ENCODE measurements at places on chromosomes 7 and 10.

DNA sequence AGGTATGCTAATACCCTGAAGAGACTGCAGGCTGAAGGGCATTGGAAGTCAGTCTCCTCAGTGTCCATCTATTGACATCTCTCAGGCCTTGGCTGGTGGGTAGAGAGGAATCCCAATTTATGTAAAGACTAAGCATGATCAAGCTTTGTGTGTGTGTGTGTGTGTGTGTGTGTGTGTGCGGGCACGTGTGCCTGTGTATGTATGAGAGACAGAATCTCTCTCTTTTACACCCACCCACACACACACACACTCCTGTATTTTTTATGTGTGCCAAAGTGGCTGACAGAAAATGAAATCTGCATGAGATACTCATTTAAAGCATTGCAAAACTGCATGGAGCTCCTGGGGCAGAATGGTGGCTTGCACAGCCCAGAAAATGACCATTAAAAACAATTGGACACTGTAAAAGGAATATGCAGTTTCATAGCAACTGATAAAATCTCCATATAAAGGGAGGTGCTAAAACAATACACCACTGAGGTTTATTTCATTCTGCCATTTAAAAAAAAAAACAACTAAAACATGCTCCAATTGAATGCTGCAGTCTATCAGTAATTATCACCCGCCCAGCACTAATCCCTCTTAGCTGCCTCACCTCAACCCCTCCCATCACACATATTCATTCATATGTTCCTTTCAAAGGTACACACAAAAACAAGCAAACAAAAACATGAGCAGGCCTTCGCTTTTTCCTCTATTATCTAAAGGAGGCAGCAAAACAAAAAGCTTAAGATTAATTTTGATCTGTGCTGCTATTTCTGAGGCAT is 385.0 kb downstream of the KCNMA1 start:
- DNase-seq = no peak

DNA sequence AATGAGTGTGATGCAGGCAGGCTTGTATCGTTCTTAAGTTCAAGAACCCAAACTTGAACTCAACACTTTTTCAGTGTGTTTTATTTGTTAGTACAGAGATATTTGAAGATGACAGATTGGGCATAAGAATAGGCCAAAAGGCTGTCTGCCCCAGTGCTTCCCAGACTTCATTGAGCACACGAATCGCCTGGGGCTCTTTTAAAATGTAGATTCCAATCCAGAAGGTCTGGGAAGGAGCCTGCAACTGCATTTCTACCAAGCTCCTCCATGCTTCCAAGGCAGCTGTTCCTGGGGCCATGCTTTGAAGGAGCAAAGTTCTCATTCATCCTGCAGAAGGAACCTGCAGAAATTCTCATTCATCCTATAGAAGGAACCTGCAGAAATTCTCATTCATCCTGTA is 114.5 kb upstream of the INSYN2A start:
- DNase-seq = no peak

GRCh38 chr7:44380831-44381493 is 55.6 kb upstream of the CAMK2B start:
- DNase-seq = no peak

DNA sequence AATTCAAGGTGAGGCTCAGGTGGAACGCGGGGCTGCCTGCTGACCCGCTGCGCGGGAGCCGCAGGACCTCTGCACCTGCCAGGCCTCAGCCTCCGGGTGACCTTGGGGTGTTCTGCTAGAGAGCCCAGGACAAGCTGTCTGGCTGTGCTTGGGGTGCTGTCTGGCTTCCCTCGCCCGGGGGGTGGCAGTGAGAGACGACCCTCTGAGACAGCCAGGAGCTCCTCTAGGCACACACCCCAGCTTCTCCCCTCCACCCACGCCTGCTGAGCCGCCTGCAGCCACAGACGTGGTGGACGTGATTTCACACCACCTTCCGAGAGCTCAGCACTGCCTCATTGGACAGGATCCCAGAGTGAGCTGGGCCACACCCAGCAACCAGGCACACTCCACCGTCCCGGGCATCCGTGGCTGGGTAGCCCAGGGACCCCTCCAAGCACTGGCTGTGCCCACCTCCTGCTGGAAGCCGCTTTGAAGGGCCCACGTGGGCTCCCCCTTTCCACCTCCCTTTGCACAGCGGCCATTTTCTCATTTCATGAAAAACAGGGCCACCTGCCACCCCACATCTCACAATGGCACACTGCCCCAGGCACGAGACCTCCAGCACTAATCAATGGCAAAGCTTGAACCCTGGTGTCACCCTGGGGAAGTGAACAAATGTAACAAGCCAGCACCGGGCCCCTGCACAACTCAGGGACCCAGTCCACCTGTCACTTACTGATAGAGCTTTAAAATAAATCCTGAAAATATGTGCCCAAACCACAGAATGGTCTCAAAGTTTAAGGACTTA is 35.0 kb downstream of the ZFAND2A start:
- DNase-seq = no peak

DNA sequence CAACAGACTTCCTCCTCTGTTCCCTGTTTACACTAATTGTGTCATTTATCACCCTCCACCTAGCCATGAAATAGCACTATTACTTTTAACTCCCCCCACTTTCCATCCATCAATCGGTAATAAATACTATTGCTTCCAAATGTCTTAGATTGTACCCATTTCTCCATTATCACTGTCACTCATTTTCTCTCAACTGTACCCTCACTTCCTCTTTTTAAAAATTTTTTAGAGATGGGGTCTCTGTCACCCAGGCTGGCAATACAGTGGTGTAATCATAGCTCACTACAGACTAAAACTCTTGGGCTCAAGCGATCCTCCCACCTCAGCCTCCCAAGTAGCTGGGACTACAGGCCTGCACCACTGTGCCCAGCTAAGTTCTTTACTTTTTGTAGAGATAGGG is 123.5 kb upstream of the EGR2 start:
- no peak for DNase-seq

DNA sequence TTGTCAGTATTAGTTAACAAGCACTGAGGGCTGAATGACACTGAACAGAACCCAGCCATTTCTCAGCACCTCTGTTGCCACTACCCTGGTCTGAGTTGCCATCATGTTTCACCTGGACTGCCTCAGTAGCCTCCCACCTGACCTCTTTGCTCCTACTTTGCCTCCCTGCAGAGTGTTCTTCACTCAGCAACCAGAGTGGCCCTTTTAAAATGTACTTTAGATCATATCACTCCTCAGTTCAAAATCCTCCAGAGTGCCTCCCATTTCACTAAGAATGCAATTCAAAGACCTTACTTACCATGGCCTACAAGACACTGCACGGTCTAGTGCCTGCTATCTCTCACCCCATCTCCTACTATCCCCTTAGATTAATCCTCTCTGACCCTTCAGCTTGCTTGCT is 214.5 kb downstream of the AUTS2 start:
- DNase-seq = no peak

DNA sequence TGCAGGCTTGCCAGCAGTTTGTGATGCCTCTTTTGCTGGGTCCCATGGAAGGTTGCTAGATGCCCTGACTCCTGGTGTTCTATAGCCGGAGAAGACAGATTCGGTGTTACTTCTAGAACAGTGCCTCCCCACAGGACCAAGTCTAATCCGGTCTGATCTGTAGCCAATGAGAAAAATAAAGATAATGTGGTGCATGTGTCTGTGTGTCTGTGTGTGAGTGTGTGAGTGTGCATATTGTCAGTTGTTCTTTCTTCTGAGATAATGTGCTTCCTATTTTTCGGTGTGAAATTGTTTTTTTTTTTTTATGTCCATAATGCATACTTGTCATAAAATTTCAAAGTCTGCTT is 29.7 kb upstream of the ZNRF2 start:
- no peak for DNase-seq

- DNase-seq = no peak
Measured at GRCh38 chr7:553636-554111, 34.0 kb upstream of the PDGFA start.

GRCh38 chr7:70392256-70392876 is 739.6 kb upstream of the GALNT17 start:
- no peak for DNase-seq
